Amniotic stem cell (primary cell): ENCODE measurements at places on chromosomes 5 and 9.

DNA sequence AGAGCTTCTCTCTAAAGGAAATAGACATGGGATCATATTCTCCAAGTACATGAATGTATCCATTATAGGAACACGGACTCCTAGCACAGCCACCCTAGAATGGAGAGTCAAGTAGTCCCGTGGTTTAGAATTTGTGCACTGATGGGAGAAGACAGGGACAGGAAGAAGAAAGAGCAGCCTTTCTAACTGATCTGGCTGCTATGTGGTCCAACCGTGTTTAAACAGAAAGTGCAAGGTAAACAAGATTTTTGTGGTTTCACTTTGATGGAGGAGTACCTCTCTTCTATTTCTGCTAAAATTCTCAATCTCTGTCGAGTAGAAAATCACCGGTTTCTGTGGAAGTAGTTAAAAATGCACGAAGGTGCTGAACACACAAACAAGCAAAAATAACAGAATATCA lies 171.3 kb downstream of the ST8SIA4 start:
- no peak for DNase-seq

DNA sequence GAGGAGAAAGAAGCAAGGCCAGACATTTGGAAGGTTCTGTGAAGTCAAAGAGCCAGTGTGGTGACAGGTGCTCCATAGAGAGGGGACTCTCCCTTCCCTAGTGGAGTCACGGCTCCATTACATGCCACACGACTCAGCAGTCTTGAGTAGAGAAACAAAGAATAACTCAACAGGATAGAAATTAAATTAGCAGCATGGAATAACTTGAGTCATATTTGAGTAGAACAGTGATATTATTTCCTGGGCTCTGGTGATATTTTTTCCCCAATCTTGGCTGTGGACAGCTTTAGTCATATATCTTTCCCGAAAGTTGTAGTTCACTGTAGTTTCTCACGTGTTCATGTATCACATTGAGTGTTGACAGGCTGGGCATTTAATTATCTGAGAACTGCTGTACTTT lies 149.7 kb upstream of the EFNA5 start:
- DNase-seq, result no peak

- no peak for DNase-seq
Observed at GRCh38 chr5:10201223-10201868, 48.3 kb downstream of the ATPSCKMT start.

- DNase-seq, result no peak
Observed at GRCh38 chr9:4678679-4679267, 596 bp upstream of the CDC37L1 start.

DNA sequence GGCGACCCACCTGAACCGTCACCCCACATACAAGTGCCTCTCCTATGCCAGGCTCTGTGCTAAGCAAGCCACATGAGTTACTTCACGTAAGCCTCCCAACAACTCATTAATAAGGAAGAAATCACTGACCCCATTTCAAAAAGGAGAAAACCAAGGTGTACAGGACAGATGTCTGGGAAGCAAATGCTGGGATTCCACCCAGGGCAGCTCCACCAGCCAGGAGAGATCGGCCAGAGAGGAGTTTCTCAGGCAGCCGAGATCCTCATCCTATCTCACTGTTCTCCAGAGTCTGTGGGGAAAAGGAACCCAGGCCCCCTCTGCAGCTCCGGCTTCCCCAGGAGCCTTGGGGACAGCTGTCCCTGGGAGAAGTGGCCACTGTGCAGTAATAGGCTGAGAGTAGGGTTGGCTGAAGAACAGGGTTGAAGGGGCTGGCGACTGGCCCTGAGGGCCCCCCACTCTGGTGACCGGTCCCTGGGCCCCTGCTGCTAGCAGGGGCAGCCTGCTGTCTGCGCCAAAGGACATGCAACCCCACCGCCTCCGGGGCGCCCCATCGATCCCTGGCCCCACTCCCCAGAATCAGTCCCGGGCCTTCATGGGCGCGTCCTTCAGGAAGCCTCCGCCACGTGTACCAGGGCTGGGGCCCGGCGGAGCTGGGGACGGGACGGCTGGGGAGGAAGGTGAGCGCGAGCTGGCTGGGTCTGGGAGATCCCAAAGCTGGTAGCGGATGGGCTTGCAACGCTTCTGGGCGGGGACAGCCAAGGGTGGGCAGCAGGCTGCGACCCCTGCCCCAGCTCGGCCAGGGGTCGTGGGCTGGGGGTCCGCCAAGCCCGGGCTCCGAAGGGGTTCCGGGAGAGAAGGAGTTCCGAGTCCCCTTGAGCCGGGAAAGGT lies 44.1 kb upstream of the STXBP1 start:
- DNase-seq, result no peak

GRCh38 chr5:139692679-139693308 lies 44.6 kb downstream of the CXXC5 start:
- DNase-seq, result no peak

- DNase-seq, result no peak
Observed at GRCh38 chr5:42059291-42059690, 134.2 kb downstream of the FBXO4 start.

GRCh38 chr9:114287001-114287762 lies 35.7 kb upstream of the ORM1 start:
- no peak for DNase-seq

DNA sequence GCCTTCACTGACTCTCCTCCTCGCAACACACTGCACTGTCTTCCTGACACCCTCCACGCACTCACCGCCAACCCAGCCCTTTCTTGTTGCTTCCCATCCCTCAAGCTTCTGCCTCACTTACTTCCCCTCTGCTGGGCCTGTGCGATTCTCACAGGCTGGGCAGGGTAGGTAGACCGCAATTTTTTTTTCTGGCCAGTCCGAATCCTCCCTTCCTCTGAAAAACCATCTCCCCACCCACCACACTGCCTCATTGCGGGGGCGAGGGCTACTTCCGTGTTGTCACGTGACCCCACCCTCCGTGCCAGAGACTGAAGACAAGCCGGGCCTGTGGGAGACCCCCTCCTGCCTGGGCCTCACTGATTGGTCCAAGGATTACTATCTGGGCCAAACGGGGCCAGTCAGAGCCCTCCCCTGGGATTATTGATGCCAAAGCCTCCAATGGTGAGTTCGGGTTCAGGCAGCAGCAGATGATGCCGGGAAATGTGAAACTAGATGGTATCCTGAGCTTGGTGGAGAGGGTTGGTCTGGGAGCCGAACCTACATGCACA lies 73.1 kb downstream of the STK10 start:
- DNase-seq, result no peak

- DNase-seq, result no peak
Observed at GRCh38 chr5:85670417-85670816, 947.3 kb upstream of the COX7C start.

DNA sequence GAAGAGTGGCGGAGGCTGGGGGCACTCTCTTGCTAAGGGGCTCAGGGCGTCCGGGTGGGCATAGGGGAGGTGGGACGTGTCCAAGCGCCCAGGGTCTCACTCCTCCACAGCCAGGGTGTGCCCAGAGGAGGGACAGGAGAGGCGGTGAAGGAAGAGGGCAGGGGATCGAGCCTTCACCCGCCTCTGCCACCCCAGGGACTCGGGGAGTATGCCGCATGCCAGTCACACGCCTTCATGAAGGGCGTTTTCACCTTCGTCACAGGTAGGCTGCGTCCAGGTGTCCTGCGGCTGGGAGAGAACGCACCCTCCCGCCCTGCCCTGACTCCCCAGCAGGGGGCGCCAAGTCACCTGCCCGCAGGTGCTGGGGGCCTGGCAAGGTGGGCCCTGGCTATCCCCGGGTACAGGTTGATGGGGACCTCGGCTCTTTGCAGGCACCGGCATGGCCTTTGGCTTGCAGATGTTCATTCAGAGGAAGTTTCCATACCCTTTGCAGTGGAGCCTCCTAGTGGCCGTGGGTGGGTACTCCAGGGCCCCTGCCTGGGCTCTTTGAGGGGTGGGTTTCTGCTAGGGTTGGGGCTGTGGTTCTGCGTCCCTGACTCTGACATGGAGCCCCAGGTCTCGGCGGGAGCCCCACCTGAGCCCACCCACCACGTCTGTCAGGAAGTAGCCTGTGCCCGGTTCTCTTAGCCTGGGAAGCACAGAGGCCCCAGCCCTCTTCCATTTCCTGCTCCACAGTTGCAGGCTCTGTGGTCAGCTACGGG lies 552 bp downstream of the TMEM141 start:
- no peak for DNase-seq

GRCh38 chr9:16410601-16411280 lies 459.7 kb downstream of the BNC2 start:
- DNase-seq, result no peak

DNA sequence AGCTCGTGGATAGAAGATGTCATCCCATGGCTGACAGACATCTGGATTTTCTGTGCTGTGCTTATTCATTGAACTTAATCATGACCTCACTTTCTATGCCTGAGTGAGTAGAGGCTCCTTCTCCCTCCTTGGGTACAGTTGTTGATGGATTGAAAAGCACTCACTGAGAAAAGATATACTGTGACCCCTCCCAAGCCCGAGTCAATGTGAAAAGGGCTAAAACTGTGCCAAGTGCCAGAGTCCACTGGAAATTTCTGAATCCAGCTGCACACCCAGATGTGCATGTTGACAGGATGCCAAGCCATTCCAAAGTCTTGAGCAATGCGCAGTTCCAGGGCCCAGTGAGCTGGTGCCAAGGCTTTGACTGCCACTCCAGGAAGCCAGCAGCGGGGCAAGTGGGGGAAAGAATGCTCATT lies 473.0 kb downstream of the NTRK2 start:
- DNase-seq, result no peak

- no peak for DNase-seq
Observed at GRCh38 chr5:149735066-149735465, 5.0 kb downstream of the PPARGC1B start.

- DNase-seq, result no peak
Observed at GRCh38 chr5:30667293-30667692, 526.2 kb upstream of the CDH6 start.

DNA sequence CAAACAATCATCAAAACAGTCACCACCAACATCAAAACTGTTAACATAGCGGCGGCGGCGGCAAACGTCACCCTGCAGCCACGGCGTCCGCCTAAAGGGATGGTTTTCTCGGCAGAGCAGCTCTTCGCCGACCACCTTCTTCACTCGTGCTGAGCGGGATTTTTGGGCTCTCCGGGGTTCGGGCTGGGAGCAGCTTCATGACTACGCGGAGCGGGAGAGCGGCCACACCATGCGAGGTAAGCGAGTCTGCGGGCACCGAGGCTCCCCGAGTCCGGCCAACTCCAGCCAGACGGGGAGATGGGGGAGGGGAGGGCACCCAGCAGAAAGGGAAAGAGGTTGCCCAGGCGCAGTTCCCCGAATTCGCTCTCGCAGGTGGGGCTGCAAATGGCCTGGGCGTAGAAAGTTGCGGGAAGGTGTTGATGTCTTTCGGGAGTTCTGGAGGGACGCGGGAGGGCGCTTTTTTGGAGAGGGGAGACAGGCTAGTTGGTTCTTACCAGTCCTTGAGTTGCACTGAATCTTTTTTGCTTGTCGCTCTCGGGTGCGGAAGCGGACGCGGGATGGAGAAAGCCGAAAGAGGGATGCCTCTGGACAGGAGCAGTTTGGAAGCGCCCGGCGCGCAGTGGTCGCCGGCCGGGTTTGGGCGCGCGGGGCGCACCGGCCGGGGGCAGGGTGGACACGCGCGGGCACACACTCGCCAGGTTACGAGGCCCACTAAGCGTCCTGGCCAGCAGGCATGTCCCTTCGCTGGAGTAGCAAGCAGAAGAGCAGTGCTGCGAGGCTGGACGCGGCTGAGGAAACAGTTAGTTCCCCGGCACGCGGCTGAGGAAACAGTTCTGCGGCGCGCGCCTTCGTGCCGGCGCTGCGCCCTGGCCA lies 849 bp downstream of the RORB start:
- no peak for DNase-seq
